KG1 (cell line): ENCODE measurements at places on chromosomes 4 and X.

DNA sequence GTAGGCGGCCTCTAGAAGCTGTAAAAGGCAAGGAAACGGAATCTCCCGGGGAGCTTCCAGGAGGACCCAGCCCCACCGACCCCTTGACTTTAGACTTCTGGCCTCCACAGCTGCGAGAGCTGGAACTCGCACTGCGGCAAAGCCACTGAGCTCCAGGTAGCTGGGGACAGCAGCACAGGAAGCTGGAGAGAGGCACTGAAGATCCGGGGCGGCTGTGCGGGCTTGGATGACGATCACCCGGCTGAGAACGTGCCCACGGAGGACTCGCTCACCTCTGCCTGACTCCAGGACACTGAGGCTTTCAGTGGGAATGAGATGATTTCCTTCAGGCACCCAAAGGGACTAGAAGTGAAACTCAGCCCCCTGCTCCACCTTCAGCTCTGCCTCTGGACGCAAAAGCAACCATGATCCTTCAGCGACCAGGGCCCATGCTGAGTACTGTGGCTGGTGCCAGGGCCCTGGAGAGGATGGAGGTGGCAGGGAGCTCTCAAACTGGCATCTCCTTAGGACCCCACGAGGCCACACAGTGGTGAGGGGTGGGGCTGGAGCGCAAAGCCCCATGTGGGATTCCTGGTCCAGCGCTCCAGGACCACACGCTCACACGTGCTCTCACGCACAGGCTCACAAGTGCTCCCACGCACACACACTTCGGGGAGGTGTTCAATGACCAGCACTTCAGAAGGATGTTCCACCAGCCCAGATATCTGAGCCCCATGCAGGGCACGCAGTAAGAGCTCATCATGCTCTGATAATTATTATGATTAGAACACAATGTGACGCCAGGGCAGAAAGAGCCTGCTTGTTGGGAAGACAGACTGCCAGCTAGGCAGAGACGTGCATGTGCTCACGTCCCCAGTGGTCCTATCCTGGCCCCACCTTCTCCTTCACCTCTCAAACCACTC, 47.2 kb downstream of the ADRA2C start:
- DNase-seq, result no peak

- DNase-seq, result no peak
Measured at GRCh38 chr4:97121493-97121892, 1021.8 kb downstream of the STPG2 start.

DNA sequence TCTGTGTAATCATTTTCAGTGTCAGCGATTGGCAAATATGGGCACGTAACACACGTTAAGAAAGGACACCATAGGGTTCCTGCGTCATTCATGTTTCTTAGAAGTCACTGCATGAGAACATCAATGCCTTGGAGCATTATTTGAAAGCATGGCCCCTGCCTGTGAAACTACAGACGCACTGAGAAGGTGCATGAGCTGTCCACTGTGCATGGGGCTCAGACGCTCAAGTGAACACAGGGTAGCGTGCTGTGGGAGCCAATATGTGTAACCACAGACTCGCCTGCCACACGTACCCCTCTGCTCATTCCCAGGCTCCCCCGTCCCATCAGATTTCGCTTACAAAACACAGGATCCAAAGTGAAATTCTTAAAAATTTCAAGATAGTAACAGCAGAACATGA, 6.5 kb downstream of the PPP2R2C start:
- no peak for DNase-seq

DNA sequence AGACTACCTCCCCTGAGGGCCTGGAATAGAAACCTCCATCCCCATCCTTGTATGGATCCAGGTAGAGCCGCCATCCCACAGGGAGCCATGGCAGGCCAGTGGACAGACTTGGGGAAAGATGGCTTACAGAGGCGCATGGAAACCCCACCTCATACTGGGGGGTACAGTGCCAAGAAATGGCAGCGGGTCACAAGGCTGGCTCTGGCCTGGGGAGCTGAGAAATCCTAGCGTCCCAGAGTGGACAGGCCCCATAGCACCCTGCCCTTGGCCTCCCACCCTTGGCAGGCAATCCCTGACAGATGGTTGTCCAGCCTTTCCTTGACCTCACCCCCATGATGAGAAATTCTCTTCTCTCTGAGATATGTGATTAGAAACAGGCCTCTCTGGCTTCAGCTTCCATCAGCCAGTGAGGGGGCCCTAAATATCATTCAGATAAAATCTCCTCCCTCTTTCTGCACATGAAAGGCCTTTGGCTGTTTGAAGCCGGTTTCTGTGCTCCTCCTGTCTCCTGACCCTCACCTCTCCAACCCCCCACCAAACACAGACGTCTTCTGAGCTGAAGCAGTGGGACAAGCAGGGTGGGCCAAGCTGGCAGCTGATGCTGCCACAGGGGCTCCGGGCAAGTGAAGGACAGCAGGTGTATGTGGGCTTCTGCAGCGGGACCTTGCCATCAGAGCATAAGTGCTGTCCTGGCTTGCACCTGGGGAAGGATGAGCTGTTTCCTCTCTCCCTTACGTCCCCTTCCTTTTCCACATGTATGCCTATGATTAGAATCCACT, 204.4 kb upstream of the MAMLD1 start:
- no peak for DNase-seq

DNA sequence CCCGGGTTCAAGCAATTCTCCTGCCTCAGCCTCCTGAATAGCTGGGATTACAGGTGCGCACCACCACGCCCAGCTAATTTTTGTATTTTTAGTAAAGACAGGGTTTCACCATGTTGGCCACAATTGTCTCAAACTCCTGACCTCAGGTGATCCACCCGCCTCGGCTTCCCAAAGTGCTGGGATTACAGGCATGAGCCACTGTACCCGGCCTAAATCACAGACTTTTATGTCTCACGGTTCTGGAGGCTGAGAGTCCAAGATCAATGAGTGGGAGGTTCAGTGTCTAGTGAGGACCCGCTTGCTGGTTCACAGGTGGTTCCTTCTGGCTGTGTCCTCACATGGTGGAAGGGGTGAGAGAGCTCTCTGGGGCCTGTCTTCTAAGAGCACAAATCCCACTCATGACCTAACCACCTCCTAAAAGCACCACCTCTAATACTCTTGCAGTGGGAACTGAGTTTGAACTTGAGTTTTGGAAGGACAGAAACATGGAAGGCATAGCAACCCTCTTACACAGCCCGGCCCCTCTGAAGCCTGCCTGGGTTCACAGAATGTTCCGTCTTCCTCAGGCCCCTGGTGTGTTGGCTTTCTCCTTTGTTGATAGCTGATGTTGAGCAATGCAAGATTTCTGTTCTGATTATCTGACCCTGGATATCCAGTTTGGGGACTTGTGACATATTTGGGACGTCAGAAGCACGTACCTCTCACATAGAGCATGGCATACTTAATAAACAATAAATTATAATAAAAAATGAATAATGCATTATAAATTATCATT, 1.9 kb upstream of the AKAP17A start:
- no peak for DNase-seq

DNA sequence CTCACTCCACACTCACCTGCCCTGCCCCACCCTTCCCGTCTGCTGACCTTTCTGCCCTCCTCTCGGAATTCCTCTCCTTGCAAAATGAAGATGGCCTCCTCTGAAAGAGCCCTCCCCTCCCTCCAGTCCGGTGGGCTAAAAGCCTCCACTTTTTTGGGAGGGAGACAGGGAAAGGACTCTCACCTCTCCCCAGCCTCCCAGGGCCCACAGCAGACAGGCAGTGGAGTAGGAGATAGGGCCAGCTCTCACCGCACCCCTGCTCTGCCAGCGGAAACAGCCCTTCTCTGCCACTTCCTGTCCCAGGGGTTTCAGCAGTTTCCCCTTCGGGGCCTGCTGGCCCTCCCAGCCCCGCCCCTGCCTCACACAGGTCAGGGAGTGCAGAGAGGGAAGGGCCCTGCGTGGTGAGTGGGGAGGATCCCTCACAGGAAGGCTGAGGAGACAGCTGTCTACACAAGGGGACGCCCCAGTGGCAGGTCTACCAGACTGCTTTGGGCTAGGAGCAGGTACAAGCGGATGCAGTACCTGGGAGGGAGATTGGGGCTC, 18.2 kb downstream of the ELF4 start:
- DNase-seq, result peak; percentile 52

GRCh38 chr4:33422656-33423055, 2702.5 kb downstream of the PCDH7 start:
- DNase-seq, result no peak

DNA sequence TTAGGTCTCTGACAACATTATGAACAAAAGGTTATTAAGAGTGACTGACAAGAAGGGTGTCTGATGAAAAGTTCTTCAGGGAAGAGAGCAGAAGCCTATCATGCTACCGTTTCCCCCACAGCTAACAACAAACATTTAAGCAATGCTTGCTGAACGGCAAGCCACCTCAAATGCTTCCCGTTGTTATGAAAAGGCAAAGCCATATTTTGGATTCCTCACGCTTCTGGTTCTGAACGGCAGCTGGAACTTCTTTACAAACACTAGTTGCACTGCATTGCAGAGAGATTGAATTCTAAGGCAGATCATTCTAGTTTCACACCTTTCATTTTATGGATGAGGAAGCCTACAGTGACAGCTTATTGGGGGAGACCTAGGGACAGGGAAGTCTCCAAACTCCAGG, 48.6 kb upstream of the NAP1L5 start:
- no peak for DNase-seq

DNA sequence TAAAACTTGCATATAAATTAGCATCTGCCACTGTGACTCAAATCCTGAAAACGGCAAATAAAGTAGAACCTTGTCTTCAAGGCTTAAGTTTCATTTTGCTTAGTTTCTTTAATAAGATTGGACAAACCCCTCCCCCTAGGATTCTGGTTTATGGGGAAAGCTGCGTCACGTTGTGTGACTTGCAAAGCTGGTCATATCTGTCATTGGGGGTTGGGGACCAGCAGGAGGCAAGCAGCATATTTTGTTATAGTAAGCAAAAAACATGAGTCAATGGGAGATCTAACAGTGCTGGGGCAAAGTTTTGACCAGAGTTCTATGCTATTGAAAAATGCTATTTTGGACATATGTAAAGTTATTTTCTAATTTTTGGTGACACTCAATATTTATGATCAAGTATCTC, 407.3 kb downstream of the PCDH18 start:
- no peak for DNase-seq
